Dorsolateral prefrontal cortex (tissue), 122 donors: ENCODE measurements at places on chromosomes 6 and 20.

GRCh38 chr6:144007478-144008119 lies 460 bp downstream of the PLAGL1 start:
- no peak for DNase-seq

DNA sequence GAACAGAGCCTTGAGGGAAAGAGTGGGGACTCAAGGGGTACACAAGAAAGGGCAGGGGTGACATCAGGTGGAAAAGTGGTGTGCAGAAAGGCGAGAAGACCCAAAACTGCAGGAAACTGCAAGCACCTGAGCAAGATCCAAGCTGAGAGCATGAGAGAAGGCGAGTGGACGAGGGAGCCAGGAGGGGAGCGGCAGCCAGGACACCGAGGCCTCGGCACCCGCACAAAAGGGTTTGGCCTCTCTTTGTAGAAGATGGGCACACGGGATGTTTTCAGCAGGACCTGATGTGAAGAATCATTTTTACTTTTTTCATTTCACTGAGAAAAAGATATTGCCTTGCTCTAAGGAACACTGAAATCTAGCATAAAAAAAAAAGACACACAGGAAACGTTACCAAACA lies 82.1 kb upstream of the FOXQ1 start:
- DNase-seq, result no peak

DNA sequence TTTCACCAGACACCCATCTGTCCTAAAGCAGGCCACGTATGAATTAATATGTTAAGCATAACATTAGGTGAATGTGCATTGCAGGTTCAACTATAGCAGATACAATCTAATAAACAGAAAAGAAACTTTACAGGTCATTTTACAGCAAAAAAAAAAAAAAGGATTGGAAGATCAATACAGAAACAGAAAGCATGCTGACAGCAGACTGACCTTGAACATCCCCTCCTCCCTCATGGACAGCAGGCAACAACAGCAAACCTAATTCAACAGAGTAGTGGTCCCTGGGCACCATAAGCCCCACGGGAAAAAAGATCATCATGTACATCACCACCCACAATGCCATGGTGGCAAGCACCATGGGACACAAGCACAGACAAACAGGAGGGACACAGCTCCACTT lies 12.1 kb upstream of the RAB22A start:
- DNase-seq, result no peak

DNA sequence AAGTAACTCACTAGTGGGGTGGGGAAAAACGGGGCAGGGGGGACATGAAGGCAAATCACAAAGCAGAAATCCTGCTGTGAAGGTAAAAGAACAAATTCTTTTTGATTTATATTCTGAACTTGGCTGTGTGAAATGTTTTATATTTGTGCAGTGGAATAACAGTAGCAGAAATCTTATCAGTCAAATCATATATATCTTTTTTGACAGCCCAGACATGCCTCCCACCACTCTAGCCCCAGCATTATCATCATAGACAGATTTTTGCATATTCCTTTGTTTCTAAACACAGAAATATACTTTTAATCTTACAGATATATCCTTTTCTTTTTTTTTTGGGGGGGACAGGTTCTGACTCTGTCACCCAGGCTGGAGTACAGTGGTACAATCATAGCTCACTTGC lies 97.4 kb downstream of the PREP start:
- DNase-seq, result no peak

DNA sequence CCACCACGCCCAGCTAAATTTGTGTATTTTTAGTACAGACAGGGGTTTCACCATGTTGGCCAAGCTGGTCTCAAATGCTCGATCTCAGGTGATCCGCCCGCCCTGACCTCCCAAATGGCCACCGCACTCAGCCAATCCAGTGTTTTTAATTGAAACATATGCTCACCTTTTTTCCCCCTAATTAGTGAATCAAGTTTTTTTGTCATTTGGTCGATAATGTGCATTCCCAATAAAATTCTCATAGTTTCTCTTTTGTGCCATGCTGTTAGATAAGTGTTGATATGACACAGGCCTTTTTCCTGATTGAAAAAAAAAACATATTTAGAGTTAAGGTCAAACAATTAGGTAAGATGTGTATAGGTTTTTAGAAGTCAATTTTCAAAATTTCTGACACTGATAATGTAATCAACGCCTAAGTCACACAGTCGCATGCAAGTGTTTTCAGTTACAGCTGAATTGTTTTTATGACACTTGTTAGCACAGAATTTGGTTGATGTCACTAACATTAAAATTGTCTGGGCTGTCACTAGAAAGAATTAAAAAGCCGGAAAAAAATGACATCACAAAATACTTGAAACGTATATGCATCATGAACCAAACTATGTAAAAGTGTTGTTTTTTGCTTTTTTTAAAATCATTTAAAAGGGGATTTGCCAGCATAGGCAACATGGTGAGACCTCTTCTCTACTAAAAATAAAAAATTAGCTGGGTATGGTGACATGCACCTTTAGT lies 21.9 kb downstream of the ZNF217 start:
- DNase-seq, result no peak

- no peak for DNase-seq
Measured at GRCh38 chr6:119145111-119145510, 66.6 kb upstream of the FAM184A start.

DNA sequence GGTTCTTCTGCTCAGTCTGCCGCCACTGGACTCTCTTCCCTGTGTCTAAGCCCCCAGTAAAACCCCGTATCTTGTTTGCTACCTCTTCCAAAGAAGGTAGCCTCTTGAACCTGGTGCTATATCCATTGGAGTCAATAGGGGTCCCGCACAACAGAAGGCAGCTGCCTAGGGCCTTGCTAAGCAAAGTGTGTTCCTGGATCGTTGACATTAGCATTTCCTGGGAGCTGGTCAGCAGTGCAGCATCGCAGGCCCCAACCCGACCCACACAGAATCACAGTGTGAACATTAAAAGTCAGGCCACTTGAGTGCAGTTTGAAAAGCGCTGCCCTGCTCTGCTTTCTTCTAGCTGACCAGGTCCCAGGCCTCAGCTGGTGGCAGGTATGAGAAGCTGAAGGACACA lies 2.9 kb downstream of the ADA start:
- no peak for DNase-seq

DNA sequence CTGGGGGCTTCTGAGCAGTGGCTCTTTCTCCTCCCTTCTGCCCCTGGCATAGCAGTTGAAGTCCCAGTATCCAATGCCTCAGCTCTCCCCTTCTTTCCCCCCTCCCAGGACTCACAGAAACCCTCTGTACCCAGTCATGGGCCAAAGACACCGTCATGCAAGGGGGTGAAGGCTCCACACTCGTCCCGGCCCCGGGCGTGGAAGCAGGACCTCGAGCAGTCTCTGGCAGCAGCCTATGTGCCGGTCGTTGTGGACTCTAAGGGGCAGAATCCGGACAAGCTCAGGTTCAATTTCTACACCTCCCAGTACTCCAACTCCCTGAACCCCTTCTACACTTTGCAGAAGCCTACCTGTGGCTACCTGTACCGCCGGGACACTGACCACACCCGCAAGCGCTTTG lies 10.4 kb upstream of the GUCA1A start:
- DNase-seq, result no peak

DNA sequence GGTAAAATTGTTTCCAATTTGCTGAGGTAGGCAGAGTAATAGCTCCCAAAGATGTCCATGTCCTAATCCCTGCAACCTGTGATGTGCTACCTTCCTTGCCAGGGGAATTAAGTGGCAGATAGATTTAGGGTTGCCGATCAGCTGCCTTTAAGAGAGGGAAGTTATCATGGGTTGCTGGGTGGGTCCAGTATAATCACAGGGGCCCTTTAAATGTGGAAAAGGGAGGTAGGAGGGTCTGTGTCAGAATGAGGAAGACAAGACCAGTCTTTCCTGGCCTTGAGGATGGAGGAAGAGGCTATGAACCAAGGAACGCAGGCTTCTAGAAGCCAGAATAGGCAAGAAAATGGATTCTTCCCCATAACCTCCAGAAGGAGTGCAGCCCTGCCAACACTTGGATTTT lies 50.7 kb downstream of the CTCFL start:
- no peak for DNase-seq

- DNase-seq, result no peak
Measured at GRCh38 chr6:69729870-69730449, 66.8 kb downstream of the LMBRD1 start.

- DNase-seq, result no peak
Measured at GRCh38 chr6:52910091-52910490, 593 bp upstream of the GSTA3 start.

DNA sequence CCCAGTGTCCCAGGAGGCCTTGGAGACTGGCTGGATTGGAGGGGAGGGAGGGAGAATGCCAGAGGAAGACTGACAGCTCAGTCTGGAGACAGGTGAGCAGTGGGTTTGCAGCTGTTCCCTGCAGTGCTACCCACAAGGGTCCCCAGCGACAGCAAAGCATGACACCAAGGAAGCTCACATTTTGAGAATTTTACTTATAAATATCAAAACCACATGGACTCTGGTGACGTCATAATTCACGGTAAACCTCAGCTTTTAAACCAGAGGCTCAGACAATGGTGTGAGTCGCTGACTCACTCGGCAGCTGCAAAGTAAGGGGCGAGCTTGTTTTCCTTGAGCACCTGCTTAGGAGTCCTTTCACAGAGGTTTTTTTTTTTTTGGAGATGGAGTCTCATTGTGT lies 65.2 kb downstream of the THBS2 start:
- no peak for DNase-seq

DNA sequence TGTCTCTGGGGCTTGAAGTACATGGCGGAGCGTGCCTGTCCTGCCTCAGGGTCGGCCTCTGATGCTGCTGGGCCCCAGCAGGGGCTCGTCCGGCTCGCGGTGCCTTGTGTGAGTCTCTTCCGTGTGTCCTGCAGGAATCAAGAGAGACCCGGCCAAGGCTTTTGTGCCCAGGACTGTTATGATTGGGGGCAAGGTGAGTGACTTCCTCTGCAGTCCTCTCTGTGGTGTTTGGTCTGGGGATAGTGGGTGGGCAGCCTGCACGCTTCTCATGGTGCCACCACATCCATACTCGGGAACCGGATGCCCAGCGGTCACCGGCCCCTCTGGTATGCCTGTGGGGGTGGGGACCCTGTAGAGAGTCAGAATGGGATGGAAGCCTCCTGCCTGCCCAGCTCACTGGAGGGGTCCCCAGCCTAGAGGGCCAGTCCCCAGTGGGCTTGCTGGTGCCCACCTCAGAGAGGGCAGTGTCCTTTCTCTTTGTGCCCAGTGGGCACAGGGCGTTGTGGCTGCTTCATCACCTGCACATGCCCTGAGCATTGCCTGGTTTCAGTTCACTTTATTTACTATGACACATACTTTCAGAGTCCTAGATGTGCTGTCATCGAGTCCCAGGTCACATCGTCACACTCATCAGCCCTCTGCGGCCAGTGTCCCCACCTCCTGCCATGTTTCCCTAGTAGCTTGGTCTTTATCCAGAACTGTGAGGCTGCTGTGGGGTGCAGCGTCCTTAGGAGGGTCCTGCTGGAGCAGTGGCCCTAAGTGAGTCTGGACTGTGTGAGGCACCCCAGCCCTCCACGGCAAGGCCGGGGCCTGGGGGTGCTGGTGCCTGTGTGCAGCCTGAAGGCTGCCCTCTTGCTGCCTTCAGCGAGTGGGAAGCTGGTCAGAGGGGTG lies 40.7 kb downstream of the PYGB start:
- DNase-seq, result no peak

GRCh38 chr20:24733416-24733815 lies 215.7 kb upstream of the CST7 start:
- DNase-seq, result no peak

GRCh38 chr6:47681201-47681990 lies 17.0 kb upstream of the ADGRF4 start:
- peak; percentile 40 for DNase-seq

DNA sequence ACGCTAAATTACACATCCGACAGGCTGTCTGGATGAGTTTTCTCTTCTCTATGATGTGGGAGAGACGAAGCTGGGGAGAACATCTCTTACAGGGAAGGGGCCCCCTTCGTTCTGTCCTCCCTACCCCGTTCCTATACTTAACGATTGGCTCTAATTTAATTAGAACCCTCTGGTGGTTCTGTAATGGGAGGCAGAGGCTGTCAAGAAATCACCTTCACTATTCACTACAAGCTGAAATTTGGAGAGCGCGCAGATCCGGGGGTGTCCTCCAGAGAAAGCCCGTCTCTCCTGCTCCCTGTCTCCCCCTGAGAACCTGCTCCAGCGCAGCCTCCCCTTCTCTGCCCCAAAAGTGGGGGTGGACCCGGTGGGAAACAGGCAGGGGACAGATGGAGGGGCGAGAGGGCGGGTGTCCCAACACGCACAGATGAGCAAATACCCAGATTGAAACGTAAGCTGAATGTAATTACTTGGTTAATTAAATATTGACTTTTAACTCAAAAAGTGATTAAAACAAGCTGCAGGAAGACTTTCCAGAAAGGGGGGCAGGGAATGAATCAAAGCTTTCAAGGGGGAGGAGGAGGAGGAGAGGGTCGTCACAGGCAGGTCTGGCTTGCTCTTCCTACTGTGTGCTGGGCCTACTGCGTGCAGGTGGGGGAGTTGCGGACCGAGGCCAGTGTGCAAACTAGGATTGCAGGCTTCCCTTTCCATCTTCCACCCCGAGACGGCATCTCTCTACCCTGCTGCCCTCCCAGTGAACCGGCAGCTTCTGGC lies 1.3 kb downstream of the SULF2 start:
- no peak for DNase-seq

GRCh38 chr6:79981652-79982051 lies 22.8 kb upstream of the TTK start:
- no peak for DNase-seq

DNA sequence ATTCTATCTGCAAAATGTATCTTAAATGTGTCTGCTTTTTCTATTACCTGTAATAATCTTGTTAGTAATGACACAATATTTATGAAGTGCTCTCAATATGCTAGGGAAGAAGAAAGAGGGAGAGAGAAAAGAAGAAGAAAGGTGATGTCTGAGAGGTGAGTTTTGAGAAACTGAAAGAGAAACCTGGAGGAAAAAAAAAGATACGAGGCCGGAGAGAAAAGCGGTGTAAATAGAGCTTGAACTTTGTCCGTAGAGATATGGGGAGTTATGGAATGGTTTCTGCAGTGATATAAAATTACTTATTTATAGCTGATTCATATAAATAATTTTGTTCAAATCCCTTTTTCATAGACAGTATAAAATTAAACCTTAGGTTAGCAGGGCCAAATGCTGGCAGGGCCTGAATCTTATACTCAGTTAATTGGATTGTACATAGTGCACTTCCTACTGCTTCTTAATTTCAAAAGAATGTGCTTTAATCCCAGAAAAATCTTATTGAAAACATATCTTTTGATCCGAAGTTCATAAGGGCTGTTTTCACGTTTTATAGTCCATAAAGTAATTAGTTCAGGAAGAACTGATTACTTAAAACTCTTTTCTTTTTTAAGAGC lies 43.0 kb downstream of the MYB start:
- DNase-seq, result no peak

- DNase-seq, result no peak
Measured at GRCh38 chr20:50852085-50852484, 57.2 kb downstream of the BCAS4 start.

GRCh38 chr6:154482858-154483257 lies 27.6 kb downstream of the CNKSR3 start:
- DNase-seq, result no peak

- no peak for DNase-seq
Measured at GRCh38 chr6:15266423-15266996, 20.6 kb downstream of the JARID2 start.
